ENCODE measurements at places on chromosomes 7 and 10. TPM values are rescaled to one million over a fixed set of nuclear protein-coding genes. Genes with fewer than 3 reads are reported as not detected.

DNA sequence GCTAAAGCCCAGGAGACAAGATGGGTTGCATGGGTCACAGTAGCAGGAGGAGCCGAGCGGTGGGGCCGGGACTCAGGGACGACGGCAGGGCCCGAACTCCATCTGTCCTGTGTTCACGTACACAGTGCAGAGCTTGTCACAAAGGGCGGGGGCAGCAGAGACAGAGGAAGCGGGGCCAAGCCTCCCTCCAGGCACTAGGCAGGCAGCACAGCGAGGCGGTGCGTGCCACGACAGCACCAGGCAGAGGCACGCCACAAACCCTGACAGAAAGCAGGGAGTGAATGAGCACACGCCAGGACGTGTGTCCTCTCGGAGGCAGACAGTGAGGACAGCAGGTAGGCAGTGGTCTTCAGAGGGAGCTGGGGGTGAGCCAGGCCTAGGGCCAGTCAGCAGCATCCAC lies 177.8 kb downstream of the MAD1L1 start:
- no peak for DNase-seq

DNA sequence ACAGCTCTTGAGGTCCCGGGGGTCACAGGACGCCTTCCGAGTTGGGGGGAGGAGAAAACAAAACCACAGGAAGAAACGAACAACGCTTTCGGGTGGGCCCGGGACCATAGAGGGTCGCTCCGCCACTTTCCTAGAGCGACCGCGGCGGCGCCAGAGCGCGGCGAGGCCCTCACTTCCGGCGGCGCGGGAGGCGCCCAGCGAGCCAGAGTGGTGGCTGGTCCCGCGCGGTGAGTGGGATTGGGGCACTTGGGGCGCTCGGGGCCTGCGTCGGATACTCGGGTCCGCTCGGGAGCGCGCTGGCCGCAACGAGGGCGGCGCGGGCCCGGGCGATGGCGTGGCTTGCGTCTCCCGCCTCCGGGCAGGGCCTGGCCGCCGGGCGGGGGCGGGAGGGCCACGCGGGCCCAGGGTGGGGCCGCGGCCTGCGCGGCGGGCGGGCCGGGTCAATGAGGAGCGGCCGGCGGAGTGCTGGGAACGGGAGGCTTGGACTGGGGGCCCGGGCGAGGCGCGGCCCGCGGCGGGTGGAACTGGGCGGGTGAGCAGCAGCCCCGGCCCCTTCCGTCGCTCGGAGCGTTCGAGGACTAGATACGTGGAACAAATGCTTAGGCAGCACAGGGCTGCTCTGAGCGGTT lies at the start of gene ZNF22:
TSS of gene ZNF22 (plus strand) at position 172 of the 629 bp plus-strand sequence. CDS start 2,446 bp downstream, outside the sequence.
- peak; percentile 61 for DNase-seq

DNA sequence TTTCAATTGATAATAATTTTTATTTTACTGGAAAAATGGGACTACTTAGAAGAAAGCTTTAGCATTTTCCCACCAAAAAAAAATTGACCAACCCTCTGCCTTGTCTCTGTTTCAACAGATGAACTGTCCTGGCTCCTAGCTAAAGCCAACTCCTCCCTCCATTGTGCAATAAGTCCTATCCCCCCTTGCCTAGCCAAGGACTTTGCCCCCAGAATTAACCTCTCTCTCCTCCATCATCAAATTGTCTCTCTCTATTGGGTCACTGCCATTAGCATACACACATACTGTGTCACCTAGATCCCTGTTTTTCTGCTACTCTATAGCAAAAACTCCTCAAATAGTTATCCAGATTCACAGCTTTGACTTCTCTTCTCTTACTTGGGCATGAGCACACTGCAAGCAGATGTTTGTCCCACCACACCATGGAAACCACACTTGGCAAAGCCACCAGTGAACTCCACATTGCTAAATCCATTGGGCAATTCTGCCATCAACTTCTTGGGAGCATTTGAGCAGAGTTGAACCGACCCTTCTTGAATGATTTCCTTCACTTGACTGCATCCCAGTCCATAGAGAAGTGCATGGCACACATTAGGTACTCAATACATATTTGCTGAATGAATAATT lies 91.4 kb upstream of the NEBL start:
- no peak for DNase-seq

GRCh38 chr7:132806834-132807233 lies 230.6 kb upstream of the PLXNA4 start:
- DNase-seq = no peak

The EN2 gene
- not detected for total RNA-seq
